ENCODE measurements at places on chromosomes 6 and 20. TPM values are rescaled to one million over a fixed set of nuclear protein-coding genes. Genes with fewer than 3 reads are reported as not detected.

The AIF1 gene
- not detected for total RNA-seq

The ATP9A gene
- 22.1 TPM for total RNA-seq

The AVP gene
- total RNA-seq: not detected

The GUCA1A gene
- total RNA-seq: not detected

The FNDC1 gene
- not detected for total RNA-seq

The GJA10 gene
- total RNA-seq: not detected

The TBPL1 gene
- total RNA-seq: 27.3 TPM

The PTCHD4 gene
- total RNA-seq: 2.6 TPM

The FLRT3 gene
- total RNA-seq: 4.8 TPM

The PSORS1C1 gene
- under 0.01 TPM for total RNA-seq

The SIRPG gene
- not detected for total RNA-seq

The TRDN gene
- not detected for total RNA-seq

The EFCAB8 gene
- under 0.01 TPM for total RNA-seq

The MLN gene
- total RNA-seq: not detected

The DEFB129 gene
- not detected for total RNA-seq

The CST1 gene
- 171 TPM for total RNA-seq
